Hematopoietic multipotent progenitor cell treated with erythropoietin and hydrocortisone succinate and interleukin-3 and kit ligand, for 15 days (in vitro differentiated cells): ENCODE measurements at places on chromosomes 13 and 19.

DNA sequence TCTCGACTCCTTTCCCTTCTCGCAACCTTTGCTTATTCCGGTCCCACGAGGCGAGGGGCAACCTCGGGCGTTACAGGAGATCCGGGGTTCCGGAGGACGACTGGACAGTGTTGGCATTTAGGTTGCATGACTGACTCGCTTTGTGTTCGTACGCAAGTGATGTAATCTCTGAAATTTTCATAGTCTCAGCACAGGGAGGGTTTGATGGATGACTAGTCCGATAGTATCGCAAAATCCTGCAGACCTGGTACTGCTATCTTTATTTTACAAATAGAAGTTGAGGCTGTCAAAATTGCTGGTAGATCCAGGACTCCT is 342 bp downstream of the DDX49 start:
- DNase-seq, result no peak

- DNase-seq, result no peak
Measured at GRCh38 chr13:80101040-80101439, 239.9 kb downstream of the SPRY2 start.

DNA sequence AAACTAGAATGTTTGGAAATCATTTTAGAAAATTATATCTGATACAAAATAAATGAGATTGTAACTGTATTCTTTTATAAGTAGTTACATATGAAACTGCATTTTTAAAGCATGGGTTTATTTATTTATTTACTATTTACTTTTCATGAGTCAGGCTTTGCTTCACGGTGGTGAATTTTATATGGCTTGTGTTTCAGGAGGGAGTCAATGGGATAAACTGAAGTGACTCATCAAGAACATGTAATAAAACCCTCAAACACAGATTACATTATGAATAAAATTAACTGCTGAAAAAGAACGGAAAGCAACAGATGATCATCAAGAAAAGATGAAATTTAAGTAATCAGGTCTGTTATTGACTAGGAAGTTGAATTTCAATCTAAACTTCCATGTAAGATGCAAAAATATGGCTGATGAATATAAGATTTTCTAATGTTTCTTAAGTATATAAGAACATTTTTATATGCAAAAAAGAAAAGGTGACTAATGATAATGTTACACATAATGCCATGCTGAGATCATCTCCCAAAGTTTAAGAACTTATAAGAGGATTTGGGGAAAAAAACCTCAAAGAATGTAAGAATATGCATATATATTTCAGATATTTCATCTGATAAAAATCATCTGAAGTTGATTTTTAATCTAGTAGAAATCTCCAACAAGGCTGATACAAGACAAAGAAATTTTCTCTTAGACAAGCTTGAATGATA is 383.6 kb downstream of the SLITRK1 start:
- no peak for DNase-seq

- no peak for DNase-seq
Measured at GRCh38 chr13:40161931-40162330, 504.5 kb downstream of the FOXO1 start.

- no peak for DNase-seq
Measured at GRCh38 chr19:34380639-34381241, 15.7 kb downstream of the GPI start.

GRCh38 chr19:10852941-10853340 is 4.7 kb downstream of the C19orf38 start:
- no peak for DNase-seq

GRCh38 chr19:40933025-40933424 is 51.0 kb upstream of the CYP2A7 start:
- DNase-seq, result no peak

GRCh38 chr13:51942189-51942588 is 69.1 kb downstream of the ATP7B start:
- DNase-seq, result no peak

- no peak for DNase-seq
Measured at GRCh38 chr19:10727685-10728201, 9.9 kb downstream of the DNM2 start.

GRCh38 chr19:21900401-21900800 is 64.4 kb upstream of the ZNF43 start:
- no peak for DNase-seq

DNA sequence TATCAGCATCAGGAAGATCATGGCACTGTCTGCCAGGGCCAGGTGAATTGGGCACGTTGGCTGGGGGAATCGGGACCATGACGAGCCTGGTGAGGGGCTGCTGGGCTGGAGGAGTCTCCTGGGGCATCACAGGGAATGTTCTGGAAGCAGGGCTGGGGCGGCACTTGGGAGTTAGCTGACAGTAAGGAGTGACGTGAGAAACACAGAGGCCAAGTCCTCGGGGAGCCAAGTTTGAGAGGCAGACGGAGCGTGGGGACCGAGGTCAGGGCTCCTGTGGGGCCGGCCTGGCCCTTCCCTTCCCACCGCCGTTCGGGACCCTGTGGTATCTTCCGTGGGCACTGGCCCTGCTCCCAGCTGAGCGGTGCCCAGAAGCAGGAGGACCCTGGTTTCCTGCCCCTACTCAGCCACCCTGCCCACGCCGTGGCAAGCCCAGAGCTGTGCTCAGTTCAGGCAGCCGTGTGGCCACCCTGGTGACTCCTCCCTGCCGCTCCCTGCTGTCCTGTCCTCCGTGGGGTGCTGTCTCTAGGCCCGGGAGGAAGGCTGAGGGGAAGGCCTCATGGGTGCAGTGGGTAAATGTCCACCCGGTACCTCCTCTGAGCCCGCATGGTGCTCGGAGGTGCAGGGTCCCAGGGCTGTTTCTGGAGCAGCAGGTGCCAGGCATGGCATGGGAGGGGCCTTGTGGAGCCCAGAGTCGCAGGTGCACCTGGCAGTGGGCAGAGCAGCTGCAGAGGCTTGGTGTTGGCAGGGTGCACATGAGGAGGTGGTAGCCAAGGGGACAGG is 25.2 kb downstream of the CRTC1 start:
- DNase-seq, result no peak

GRCh38 chr13:98189841-98190505 is 12.9 kb upstream of the RNF113B start:
- DNase-seq, result no peak

DNA sequence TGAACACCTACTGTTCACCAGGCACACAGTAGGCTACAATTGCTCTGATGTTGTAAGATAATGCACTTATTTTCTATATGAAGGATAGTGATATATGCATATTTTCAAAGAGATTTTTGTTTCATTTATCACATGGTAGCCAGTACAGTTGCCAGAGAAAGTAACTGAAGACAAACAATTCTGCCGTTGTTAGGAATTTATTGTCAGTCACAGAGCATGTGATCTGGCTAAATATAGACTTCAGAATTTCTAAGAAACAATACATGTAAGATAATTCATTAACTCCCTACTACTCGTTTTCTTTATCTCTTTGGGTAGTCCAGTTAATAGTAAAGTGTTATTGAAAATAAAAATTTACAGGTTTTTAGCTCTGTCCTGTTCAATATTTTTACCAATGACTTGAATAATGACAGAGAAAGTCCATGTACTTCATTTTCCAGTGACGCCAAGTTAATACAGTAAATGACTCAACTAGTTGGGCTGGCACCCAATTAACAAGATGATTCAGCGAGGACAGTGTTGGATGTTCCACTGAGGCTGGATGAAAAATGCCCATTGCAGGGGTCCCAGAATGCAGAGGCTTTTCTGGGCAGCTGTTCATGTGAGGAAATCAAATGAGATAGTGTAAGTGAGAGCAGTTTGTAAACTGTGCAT is 35.6 kb downstream of the GJA3 start:
- DNase-seq, result no peak

- no peak for DNase-seq
Measured at GRCh38 chr13:43838909-43839308, 40.6 kb downstream of the CCDC122 start.

- DNase-seq, result no peak
Measured at GRCh38 chr13:33004511-33004910, 11.7 kb upstream of the KL start.

GRCh38 chr13:67493835-67494234 is 263.7 kb upstream of the PCDH9 start:
- no peak for DNase-seq

GRCh38 chr13:99859178-99860177 is 112.1 kb downstream of the ZIC5 start:
- DNase-seq, result no peak
